ENCODE measurements at places on chromosomes 7 and 10. TPM values are rescaled to one million over a fixed set of nuclear protein-coding genes. Genes with fewer than 3 reads are reported as not detected.
A peak's percentile ranks its signal among the peaks of the same experiment; 100 is the strongest.

Gene PKD2L1
- total RNA-seq, result 0.20 TPM

Gene GLI3
- 31.1 TPM for total RNA-seq

Gene CADPS2
- total RNA-seq, result 19.7 TPM

Gene FEZF1
- total RNA-seq, result 12.9 TPM

Gene ACTR1A
- 88.0 TPM for total RNA-seq

Gene CLDN3
- 19.1 TPM for total RNA-seq

Gene RADIL
- total RNA-seq, result 5.4 TPM

Gene SUFU
- total RNA-seq, result 9.4 TPM

Gene CDHR1
- 10.5 TPM for total RNA-seq

Gene BLNK
- not detected for total RNA-seq

GRCh38 chr7:135375908-135376699 lies 133.8 kb downstream of the CNOT4 start:
- no peaks in the 10 kb centered on the region for H3K27me3 ChIP-seq
- no peak overlapping the region for H3K4me3 ChIP-seq
- H3K27ac ChIP-seq, result no peak overlapping the region
- no peaks in the 10 kb centered on the region for H3K36me3 ChIP-seq
- no peak for DNase-seq
- H3K4me1 ChIP-seq, result no peaks in the 10 kb centered on the region

- no peak overlapping the region for H3K27ac ChIP-seq
- DNase-seq, result no peak
Observed at GRCh38 chr7:143416565-143417149, 8.0 kb upstream of the EPHA1 start.

- DNase-seq, result no peak
- peaks cover 3% of the 10 kb centered on the region for H3K4me1 ChIP-seq
- H3K36me3 ChIP-seq, result no peaks in the 10 kb centered on the region
- no peaks in the 10 kb centered on the region for H3K27me3 ChIP-seq
Observed at GRCh38 chr10:106959521-106959920, 205.0 kb downstream of the SORCS1 start.

DNA sequence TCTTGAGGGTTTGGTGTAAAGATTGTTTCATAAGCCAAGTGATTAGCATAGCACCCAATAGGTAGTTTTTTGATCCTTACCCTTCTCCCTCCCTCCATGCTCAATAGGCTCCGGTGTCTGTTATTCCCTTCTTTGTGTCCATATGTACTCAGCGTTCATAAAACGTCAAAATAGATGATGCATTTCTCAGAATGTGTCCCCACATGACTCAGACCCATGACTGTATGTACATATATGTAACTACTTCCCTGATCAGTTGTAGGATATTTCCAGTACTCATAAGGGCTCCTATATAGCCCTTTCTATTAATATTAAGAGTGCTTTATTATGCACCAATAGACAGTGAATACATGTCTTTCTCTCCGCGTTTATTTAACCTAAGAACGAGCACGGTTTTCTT lies 466.9 kb downstream of the KIF20B start:
- H3K4me1 ChIP-seq, result no peaks in the 10 kb centered on the region
- no peak overlapping the region for H3K27ac ChIP-seq
- DNase-seq, result no peak
- no peak overlapping the region for H3K4me3 ChIP-seq

GRCh38 chr7:120874722-120875121 lies 16.8 kb upstream of the TSPAN12 start:
- H3K36me3 ChIP-seq, result no peaks in the 10 kb centered on the region
- H3K27me3 ChIP-seq, result no peaks in the 10 kb centered on the region
- no peak overlapping the region for H3K4me3 ChIP-seq
- no peak for DNase-seq
- H3K4me1 ChIP-seq, result no peaks in the 10 kb centered on the region
- H3K27ac ChIP-seq, result no peak overlapping the region

- DNase-seq, result no peak
- no peak overlapping the region for H3K4me3 ChIP-seq
- peaks cover 4% of the 10 kb centered on the region for H3K4me1 ChIP-seq
- no peaks in the 10 kb centered on the region for H3K36me3 ChIP-seq
- H3K27me3 ChIP-seq, result peaks cover 19% of the 10 kb centered on the region
Observed at GRCh38 chr10:44307691-44308090, 77.2 kb downstream of the CXCL12 start.

DNA sequence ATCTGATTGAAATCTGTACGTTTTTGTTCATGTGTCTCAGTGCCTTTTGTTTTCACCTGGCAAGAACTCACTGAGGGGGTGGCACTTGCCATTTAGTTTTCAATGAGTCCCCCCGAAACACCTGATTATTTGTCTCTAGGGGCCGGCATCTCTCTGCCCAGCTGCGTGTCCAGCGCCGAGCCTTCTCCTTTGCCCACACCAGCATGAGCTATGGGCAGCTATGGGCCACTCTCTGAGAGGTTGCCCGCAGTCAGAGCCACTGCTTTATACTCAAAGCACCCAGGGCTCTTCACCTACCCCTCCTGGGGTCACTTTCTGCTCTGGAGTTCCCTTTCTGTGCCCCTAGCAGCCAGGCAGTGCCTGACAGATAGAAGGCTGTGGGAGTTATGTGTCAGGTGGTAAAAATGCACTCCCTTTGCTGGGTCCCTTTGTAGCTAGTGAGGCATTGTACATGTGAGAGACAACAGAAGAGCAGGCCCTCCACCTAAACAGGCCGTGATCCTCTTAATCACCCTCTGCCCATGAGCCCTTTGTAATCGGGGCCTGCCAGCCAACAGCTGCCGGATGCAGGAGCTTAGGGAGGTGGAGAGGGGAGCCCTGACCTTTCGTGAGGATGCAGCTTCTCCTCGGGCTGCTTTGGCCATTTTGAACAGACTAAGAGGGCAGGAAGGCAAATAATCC lies 133.1 kb upstream of the NPS start:
- 0 out of 2 replicates have a peak, but pooled peaks cover 3% of the 10 kb centered on the region for H3K36me3 ChIP-seq
- DNase-seq, result no peak
- no peak overlapping the region for H3K4me3 ChIP-seq

DNA sequence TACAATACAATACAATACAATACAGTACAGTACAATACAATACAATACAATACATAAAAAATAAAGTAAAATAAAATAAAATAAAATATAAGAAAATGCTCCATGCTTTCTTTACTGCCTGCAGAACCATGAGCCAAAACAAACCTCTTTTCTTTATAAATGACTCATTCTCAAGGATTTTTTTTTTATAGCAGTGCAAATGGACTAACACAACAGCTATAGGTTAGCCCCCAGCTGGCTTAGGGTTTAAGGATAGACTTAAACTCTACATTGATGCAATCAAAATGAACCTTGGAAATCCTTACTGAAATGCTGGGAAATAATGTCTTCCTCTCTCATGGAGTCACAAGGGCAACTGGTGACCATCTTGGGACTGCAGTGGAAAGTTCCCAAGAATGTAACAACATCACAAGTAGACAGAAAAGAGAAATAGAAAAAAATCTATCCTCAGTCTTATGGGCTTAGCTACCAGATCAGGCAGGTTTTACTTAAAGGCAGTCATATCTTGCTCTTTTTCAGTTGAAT lies 348.9 kb downstream of the ARL4A start:
- H3K27ac ChIP-seq, result no peak overlapping the region
- H3K27me3 ChIP-seq, result no peaks in the 10 kb centered on the region
- no peaks in the 10 kb centered on the region for H3K36me3 ChIP-seq

DNA sequence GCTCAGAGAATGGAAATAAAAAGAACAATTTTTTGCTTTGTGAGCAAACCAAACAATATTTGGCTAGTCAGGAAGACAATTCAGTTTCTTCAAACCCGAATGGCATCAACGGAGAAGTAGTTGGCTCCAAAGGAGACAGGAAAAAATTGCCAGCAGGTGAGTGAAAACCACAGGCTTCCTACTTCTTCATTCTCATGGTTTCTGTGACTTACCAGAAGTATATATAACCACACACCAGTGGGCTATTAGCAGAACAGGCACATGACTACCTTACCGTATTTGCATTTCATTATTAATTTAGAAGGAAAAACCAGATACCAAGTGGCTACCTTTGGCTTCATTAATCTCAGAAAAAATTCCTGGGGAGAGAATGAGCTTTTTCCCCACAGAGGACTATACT lies 8.8 kb downstream of the TDRD1 start:
- H3K4me3 ChIP-seq, result no peak overlapping the region
- H3K27me3 ChIP-seq, result no peaks in the 10 kb centered on the region
- H3K36me3 ChIP-seq, result no peaks in the 10 kb centered on the region
- no peak overlapping the region for H3K27ac ChIP-seq
- H3K4me1 ChIP-seq, result no peaks in the 10 kb centered on the region
- DNase-seq, result no peak

GRCh38 chr7:32026083-32026425 lies 44.2 kb downstream of the PDE1C start:
- H3K4me3 ChIP-seq, result no peak overlapping the region
- H3K27ac ChIP-seq, result no peak overlapping the region
- no peaks in the 10 kb centered on the region for H3K4me1 ChIP-seq
- no peaks in the 10 kb centered on the region for H3K36me3 ChIP-seq
- DNase-seq, result no peak

- no peak overlapping the region for H3K4me3 ChIP-seq
- H3K27ac ChIP-seq, result no peak overlapping the region
- no peak for DNase-seq
- H3K4me1 ChIP-seq, result no peaks in the 10 kb centered on the region
- H3K36me3 ChIP-seq, result no peaks in the 10 kb centered on the region
Observed at GRCh38 chr10:81096558-81096957, 558.9 kb downstream of the SH2D4B start.

DNA sequence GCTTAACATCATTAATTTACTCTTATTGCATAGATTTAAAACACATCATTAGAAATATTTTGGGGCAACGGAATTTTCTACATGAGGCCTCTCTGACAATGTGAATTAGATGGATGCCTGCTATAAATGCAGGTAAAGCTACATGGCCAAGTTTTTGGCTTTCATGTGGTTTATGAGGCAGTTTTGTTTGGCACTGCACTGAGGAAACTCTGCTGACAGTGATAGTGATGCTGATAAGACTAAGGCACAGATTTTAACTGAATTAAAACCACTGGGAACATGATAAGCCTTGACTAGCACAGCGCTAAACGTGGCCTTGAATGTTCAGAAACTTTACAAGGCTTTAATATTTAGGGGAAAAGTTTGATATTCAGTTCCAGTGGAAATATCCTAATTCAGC lies 114.3 kb upstream of the NOBOX start:
- no peak overlapping the region for H3K4me3 ChIP-seq
- peaks cover 12% of the 10 kb centered on the region for H3K4me1 ChIP-seq
- no peak overlapping the region for H3K27ac ChIP-seq
- no peaks in the 10 kb centered on the region for H3K36me3 ChIP-seq
- no peak for DNase-seq

DNA sequence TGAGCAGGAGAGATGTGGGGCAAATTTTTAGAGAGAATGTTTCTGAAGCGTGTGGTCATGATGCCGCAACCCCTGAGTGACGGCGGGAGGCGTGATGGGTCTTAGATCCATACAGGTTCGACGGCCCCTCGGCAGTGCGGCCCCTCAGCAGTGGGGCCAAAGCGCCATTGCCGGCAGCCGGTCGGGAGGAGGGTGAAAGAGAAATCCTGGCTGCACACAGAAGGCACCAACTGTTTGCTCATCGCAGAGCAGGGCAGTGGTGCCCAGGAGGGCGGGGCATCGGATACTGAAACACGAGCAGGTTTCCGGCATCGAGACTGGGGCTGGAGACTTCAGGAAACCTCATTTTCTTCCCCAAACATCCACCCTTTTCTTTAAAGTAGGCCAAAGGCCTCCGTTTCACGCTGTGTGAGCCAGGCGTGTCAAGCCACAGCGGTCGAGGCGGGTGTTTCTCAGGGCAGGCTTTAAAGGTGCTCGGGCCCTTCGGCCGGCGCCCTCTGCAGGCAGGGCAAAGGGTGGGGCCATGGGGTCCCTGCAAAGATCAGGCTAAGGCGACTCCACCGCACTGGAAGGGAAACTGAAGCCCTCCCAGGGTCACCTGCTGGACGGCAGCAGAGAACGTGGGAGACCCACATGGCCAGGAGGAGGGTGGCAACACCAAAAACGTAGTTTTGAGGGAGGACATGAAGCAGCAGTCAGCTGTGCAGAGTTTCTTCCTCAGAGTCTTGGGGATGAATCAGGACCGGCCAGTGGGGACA lies 42.0 kb upstream of the PPP2R2D start:
- H3K27ac ChIP-seq, result no peak overlapping the region
- H3K27me3 ChIP-seq, result no peaks in the 10 kb centered on the region
- DNase-seq, result peak; percentile 47
- no peaks in the 10 kb centered on the region for H3K4me1 ChIP-seq
- no peak overlapping the region for H3K4me3 ChIP-seq

DNA sequence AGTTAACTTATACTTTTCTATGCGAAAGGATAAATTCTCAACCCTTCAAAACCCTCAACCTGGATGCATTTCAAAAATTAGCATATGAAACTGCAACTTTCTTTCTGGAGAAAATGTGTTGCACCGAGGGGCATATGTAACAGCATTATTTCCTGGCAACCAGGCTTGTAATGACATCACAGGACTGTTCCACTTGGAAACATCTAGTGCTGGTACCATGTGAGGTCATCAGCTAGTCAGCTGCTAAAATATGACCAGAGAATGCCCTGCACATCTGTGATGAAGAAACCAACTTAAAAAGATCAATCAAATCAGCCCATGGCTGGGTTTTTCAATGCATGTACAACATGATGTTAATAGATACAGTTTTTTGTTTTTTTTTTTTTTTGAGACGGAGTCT lies 40.0 kb downstream of the FGFR2 start:
- no peak for DNase-seq
- H3K4me3 ChIP-seq, result no peak overlapping the region
- no peaks in the 10 kb centered on the region for H3K27me3 ChIP-seq

DNA sequence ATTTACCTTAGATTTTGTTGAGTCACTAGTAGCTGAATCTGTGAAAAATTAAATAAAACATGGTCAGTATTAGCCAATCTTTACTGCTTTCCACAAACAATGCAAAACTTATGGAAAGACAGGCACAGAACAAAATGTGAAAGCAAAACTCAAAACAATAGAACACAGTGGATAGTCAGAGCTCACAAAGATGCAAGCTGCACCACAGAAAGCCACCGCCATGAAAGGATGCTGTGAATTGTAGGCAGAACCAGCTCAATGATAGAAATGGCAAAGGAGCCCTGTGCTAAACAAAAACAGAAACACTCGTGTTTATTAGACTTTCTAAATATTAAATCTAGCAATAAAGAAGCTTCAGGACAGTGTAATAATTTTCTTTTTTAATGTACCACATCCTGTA lies 134.4 kb downstream of the ARHGAP21 start:
- no peaks in the 10 kb centered on the region for H3K4me1 ChIP-seq
- no peak overlapping the region for H3K4me3 ChIP-seq
- no peak for DNase-seq
- H3K36me3 ChIP-seq, result peaks cover 24% of the 10 kb centered on the region
- no peak overlapping the region for H3K27ac ChIP-seq
- H3K27me3 ChIP-seq, result no peaks in the 10 kb centered on the region

GRCh38 chr10:99534939-99535763 lies 2.4 kb downstream of the NKX2-3 start:
- H3K27ac ChIP-seq, result no peak overlapping the region
- DNase-seq, result no peak
- H3K4me1 ChIP-seq, result peaks cover 20% of the 10 kb centered on the region
- H3K36me3 ChIP-seq, result peaks cover 17% of the 10 kb centered on the region

- no peak overlapping the region for H3K4me3 ChIP-seq
- H3K27ac ChIP-seq, result no peak overlapping the region
- no peaks in the 10 kb centered on the region for H3K27me3 ChIP-seq
- 0 out of 2 replicates have a peak, but pooled peaks cover 2% of the 10 kb centered on the region for H3K4me1 ChIP-seq
- DNase-seq, result no peak
Observed at GRCh38 chr10:3008518-3009195, 58.7 kb upstream of the PFKP start.

All from H1 (cell line).